ENCODE measurements at places on chromosomes 6 and 20. TPM values are rescaled to one million over a fixed set of nuclear protein-coding genes. Genes with fewer than 3 reads are reported as not detected.
A peak's percentile ranks its signal among the peaks of the same experiment; 100 is the strongest.

The ASIP gene
- not detected for polyA plus RNA-seq

- no peak for DNase-seq
These were observed 42.8 kb upstream of the TTPAL start for GRCh38 chr20:44432618-44433577.

- no peak for DNase-seq
These were observed 52.5 kb upstream of the E2F3 start for GRCh38 chr6:20349225-20349624.

The TREML2 gene
- polyA plus RNA-seq, result 0.24 TPM

- no peak for DNase-seq
These were observed 3.7 kb upstream of the RNASET2 start for GRCh38 chr6:166959911-166960608.

DNA sequence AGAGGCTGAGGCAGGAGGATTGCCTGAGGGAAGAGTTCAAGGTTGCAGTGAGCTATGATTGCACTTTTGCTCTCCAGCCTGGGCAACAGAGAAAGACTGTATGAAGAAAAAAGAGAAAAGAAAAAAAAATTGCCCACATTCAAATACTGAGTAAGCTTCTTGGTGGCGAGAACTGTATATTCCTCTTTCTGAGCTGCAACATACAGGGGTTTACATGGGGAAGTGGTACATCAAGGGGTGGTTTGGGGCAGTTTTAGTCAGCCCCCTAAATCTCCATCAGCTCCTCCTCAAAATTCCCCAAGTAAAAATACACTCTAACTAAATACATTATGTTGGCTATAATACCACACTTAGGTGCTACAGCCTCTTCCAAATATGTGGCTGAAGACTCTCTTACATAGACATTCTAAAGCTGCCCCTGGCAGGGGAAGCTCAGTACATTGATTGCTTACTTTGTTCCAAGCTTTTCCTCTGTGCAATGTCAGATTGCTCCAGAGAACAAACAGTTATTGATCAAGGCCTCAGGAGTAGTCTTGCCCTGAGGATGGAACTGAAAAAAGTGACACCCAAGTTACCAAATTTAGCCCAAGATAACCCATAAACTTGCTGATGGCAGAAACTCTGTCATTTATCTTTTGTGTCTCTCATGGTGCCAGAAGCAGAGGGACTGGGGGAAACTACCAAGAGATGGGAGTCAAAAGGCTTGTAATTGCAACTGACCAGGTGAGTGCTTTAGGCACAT, 107.4 kb upstream of the RIPOR2 start:
- no peak for DNase-seq

- no peak for DNase-seq
These were observed at the start of gene RAMACL for GRCh38 chr6:166586424-166587156. TSS of gene RAMACL (minus strand) at chr6:166586678. CDS start at chr6:166586477, 201 bp downstream.

GRCh38 chr6:29759457-29759856, 36.2 kb downstream of the HLA-F start:
- no peak for DNase-seq

- DNase-seq, result no peak
These were observed 9.3 kb downstream of the RIPOR3 start for GRCh38 chr20:50682065-50682464.

The DUSP15 gene
- 9.2 TPM for polyA plus RNA-seq

- no peak for DNase-seq
These were observed 82.6 kb upstream of the DST start for GRCh38 chr6:56725254-56725653.

The SOX4 gene
- polyA plus RNA-seq, result 113 TPM

The RBM24 gene
- 4.4 TPM for polyA plus RNA-seq

- no peak for DNase-seq
These were observed 28.9 kb downstream of the CNKSR3 start for GRCh38 chr6:154481521-154482013.

The SLC22A7 gene
- 0.27 TPM for polyA plus RNA-seq

DNA sequence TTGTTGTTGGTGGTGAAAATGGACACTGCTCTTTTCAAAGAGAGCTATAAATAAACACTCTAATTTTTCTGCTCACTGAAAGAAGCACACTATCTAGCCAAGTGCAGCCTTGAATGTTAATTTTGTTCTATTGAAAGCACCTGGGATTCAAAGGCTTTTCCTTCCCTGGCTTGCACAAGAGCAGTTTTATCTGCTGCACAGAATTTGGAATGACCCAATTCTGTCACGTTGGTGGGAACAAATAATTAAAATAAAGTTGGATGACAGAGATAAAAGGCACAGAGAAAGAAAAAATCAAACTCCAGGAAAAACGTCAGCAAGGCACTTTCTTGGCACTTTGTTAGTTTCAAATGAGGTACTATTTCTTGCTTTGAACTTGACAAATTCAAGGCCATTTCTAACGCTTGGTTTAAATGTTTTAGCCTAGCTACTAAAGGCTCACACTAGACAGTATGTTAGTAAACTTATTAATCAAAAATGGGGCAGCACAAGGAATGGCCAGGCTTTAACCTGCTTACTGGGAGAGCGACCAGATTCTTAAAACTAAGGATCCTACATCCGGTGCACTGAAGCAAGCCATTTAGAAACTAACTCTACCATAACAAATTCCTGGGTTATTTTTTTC, 145.5 kb upstream of the ARG1 start:
- no peak for DNase-seq

DNA sequence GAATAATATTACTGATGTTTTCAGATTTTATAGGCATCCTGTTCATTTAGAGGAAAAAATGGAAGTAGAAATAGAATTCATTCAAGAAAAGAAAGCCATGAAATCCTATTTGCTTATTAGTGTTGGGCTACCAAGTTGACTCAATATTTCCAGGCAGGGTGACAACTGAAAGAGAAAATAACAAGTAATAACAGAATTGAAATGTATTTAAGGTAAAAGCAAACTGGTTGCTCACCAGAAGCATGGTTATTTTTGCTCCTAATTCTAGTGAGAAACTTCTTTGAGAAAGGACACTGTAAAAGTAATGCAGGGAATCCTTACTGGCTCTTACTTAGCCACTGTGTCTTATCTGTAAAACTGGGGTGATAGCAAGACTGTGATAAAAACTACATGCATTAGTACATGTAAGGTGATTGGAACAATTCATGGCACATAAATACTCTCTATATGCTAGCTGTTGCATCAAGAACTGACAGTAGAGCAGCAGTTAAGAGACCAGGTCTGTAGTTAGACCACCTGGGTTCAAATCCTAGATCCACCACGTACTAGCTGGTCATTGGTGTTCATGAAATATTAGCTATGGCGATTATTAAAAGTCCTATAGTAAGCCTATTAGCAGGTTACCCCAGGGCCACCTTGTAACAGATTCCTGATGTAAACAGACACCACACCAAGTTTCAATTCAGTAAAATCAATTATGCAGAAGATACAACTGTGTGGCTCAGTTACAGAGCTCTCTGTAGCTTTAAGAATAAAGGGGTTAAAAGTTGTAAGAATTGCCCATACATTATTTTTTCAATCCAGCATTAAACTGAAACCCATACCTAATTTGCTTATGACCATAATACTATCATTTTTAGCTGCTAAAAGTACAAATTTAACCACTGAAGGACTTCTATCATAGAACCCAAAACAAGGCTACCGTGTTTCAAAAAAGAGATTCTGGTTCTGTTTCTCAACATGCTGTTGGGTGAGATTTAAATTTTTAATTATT, 159.2 kb upstream of the COL21A1 start:
- DNase-seq, result no peak

The MAS1 gene
- polyA plus RNA-seq, result 0.06 TPM

GRCh38 chr20:38902601-38903000, 23.6 kb upstream of the FAM83D start:
- no peak for DNase-seq

DNA sequence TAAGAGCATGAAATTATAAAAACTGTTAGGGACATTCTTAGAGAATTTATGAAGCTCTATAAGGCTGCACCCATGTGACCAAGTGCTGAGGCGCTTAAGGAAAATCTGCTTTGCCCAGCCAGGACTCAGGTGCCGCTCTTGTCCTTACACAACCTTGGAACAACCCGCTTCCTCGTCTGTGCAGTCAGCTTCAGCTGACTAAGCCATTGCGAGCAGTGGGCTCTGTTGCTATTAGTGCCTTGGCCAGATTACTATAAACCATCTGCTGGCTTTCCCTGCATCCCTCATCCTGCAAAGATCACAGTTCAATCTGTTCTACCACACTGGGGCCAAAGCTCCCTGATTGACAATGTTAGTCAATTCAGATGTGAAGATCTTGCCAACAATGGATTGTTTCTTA, 89.1 kb upstream of the E2F3 start:
- DNase-seq, result no peak

- DNase-seq, result peak; percentile 76
These were observed 45.6 kb upstream of the ANKEF1 start for GRCh38 chr20:9989066-9989724.

The PGBD1 gene
- 13.1 TPM for polyA plus RNA-seq

- DNase-seq, result no peak
These were observed 32.1 kb downstream of the BFSP1 start for GRCh38 chr20:17499041-17499440.

All from left lung (tissue), 14 donors.